Activated gamma-delta T cell treated with Interleukin-2 at 50 U/mL for 16 hours (primary cell): ENCODE measurements at places on chromosomes 12 and 14.
A peak's percentile ranks its signal among the peaks of the same experiment; 100 is the strongest.

DNA sequence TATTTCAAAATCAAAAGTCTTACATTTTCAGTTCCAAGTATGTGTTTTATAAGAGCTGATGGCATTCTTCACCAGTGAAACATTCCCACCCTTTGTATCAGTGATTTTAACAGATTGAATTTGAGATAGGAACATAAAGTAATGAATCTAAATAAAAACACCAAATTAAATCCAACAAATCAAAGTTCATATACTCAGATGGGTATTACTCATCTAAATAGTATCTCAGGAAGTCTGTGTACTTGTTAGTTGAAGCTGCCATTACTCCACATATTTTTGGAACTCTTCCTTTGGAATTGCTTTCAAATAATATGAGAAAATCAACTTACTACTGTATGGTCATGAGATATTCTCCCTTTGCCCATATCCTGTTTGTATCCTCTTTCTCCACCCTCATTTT, 89.1 kb downstream of the MIA2 start:
- DNase-seq, result no peak

DNA sequence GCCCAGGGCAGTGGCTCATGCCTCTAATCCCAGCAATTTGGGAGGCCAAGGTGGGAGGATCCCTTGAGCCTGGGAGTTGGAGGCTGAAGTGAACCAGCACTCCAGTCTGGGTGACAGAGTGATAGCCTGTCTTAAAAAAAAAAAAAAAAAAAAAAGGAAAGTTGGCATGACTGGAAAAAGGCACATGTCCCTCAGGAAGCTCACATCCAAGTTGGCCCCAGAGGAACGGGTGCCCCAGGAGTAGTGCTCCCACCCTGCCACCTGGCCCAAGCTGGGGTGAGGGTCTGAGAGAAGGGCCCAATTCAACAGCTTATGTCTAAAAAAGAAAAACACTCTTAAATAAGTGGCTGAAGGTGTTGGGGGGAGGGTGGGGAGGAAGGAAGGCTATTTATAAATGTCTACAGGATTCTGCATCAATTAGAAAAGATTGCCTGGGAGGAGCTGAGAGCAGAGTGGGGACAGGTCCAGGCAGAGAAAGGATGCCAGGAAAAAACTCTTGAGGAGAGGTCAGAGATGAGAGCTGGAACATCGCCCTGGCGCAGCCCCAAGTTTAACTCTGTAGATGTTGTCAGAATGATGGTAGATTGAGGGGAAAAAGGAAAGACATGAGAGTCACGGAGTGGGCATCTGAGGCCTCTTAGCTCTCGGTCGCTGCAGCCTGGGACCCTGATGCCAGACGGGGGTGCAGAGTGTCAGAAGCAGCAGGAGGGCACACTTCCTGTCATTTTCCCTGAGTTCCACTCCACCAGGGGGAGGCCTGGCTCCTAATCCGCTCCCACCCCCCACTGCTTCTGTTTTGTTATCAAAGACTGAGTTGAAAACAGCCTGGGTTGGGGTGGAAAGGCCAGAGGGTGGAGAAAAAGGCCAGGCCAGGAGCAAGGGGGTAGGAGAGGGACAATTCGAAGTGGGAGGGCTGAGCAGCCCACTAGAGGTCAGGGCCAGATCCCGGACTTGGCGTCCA, 7.3 kb downstream of the SPRYD3 start:
- DNase-seq, result no peak

DNA sequence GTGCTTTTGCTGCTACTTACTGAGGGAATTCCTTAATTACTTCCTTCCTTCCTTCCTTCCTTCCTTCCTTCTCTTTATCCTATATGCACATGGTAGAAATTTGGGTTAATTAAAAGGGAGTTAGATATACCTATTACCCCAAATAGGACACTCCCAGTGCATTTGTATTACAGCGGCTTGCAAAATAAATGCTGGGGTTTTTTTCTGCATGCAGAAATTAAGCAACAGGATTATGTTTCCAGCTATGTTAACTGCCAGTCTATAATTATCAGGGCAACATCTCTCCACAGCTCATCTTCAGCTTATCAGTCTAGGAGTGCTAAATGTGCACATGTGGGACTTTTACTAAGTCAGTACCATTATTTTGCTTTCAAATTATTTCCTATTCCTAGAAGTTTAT, 132.9 kb upstream of the SLC35F4 start:
- DNase-seq, result no peak

- DNase-seq, result no peak
Measured at GRCh38 chr12:67524861-67525616, 123.5 kb upstream of the DYRK2 start.

DNA sequence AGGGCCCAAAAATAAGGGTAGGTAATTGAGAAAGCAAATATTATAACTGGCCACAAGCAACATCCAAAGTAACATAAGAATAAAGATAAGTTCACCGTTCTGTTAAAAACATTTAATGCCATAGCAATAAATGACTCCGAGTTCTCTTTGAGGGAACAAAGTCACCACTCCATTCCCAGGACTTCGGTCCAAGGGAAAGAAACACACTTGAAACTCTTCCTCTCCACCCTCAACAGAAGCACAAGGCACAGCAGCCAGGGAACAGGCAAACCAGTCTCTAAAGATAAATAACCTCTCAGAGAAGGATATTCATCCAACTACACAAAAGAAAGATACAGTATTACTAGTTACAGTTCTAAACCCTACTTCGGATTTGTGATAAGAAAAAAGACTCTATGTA, 2.5 kb downstream of the SETD3 start:
- DNase-seq, result no peak

GRCh38 chr14:71365361-71365760, 458.1 kb downstream of the PCNX1 start:
- DNase-seq, result no peak

- no peak for DNase-seq
Measured at GRCh38 chr14:82080370-82080769, 546.7 kb upstream of the SEL1L start.

GRCh38 chr12:128980623-128981022, 127.3 kb downstream of the GLT1D1 start:
- DNase-seq, result no peak

GRCh38 chr12:49540229-49541139, 1.7 kb downstream of the KCNH3 start:
- DNase-seq, result no peak

GRCh38 chr12:108730365-108731104, 783 bp downstream of the CORO1C start:
- peak; percentile 22 for DNase-seq

DNA sequence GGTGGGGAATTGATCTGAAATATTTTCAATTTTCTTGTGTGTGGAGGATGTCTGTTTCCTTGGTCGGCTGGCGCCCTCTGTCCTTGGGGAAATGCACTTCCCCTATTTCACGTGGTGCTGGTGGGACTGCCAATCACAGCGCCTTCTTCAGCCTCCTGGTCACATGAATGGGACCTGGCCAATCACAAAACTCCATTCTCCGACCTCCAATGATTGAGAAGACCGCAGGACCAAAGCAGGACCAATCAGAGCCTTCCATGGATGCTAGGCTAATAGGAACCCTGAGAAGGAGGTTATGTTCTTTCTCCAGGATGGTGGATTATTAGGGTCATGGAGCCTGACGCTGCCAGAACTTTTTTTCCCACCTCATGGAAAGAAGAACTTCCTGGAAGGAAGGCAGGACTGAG, 188.7 kb downstream of the TTC8 start:
- DNase-seq, result no peak

DNA sequence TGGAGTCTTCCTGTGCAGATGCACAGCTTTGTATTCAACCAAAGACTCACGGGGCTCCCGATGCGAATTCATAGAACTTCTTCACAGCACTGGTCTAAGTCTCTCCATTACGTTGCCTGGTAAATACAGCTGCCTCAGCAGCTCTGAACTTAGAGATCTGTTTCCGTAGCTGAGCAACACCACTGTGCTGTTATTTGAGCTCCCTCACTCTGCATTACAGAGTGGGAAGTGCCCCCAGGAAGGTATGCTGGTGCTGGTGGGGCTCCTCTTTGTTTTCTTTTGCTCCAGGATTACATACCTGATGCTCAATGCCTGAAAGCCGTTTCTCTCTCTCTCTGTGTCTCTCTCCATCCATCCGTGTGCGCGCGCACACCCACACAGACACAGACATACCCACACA, 227.5 kb upstream of the RMST start:
- DNase-seq, result no peak

- no peak for DNase-seq
Measured at GRCh38 chr12:83793616-83794015, 1106.9 kb downstream of the TMTC2 start.

- DNase-seq, result no peak
Measured at GRCh38 chr12:92384571-92384970, 238.9 kb upstream of the BTG1 start.

- no peak for DNase-seq
Measured at GRCh38 chr12:52083638-52083996, 4.1 kb downstream of the SMIM41 start.

DNA sequence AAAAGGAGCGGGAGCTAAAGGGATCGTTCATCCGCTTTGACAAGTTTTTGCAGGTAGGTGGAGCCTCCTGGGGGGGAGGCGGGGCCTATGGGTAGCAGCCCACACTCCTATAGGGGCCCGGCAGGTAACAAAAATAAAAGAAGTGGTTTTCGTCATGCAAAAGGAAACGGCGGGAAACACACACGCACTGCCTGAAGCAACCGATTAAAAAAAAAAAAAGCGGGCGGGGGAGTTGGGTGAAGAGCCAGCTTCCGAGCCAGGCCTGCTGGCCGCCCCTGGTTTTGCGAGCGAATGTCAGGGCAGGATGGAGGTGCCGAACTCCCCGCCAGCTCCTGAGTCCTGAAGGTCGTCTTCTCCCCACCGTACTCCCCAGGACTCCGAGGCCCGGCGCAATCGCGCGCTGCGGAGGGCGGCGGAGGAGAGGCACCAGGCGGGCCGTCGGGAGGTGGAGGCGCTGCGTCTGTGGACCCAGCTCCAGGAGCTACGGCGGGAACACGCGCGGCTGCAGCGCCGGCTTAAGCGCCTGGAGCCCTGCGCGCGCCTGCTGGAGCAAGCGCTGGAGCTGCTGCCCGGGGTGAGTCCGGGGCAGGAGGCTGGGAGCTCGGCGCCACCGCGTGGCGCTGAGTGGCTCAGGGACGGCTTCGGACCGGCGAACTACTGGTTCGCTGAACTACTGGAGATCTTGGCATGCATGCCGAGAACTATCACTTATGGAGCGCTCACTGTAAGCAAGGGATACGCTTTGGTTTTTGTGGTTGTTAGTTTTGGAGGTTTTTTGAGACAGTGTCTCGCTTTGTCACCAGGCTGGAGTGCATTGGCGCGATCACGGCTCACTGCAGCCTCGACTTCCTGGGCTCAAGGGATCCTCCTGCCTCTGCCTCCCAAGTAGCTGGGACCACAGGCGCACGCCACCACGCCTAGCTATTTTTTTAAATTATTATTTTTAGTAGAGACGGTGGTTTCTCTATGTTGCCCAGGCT, 3.6 kb downstream of the CFAP73 start:
- DNase-seq, result peak; percentile 43

GRCh38 chr14:95776798-95777534, 63.0 kb upstream of the TCL1A start:
- no peak for DNase-seq

- no peak for DNase-seq
Measured at GRCh38 chr14:88243946-88244345, 79.1 kb downstream of the KCNK10 start.

DNA sequence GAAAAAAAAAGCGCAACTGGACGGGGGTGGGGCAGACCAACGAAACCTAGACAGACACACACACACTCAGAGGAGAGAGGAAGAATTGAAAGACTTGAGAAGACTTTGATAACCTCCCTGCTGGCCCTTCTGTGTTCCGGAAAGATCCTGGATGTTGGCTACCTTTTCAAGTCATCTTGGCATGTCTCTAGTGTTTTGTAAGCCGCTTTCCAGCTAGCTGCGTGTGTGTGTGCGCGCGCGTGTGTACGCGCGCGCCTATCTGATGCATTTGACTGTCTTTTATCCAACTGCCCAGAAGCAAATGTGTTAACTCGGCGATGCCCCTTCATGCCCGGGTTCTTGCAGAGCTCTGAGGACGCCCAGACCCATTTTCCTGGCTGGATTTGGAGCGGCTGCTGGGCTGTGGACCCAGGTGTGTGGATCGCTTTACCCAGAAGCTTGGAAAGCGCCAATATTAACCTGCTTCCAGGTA, 664 bp downstream of the LRFN5 start:
- no peak for DNase-seq

DNA sequence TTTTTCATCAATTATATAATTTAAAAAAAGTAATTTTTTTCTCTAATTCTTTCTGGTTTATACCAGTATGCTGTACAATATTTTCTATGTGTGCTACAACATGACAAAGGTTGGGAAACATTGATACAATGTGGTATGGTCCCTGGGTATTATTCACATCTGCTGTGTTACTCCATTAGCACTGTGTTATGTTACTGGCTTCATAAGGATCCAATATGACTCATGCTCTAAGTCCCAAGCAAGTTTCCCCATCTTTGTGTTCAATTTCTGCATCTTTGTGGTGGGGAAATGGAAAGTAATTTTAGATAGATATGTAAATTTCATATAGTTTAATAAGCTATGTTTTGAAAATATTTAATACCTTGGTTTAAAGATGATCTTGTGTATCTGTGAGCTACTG, 35.8 kb downstream of the FBXO33 start:
- DNase-seq, result no peak

- no peak for DNase-seq
Measured at GRCh38 chr12:124774054-124774461, 89.6 kb downstream of the SCARB1 start.

DNA sequence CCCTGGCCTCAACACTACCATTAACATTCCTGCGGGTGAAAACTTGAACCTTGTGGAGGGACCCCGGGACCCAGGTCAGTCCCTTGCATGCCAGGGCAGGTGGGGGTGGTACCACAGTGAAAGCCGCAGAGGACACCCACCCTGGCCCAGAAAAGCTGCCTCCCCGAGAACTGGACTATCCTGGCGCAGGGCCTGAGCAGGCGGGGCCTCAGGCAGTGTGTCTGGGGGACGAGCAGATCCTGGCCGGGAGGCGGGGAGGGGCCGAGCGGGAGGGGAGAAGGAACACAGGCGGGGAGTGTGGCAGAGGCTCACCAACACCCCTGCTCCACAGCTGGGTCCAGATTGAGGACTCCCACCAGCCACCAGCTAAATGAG, 10.0 kb downstream of the AHNAK2 start:
- DNase-seq, result no peak

- DNase-seq, result no peak
Measured at GRCh38 chr12:18422871-18423270, 161.6 kb downstream of the PIK3C2G start.

DNA sequence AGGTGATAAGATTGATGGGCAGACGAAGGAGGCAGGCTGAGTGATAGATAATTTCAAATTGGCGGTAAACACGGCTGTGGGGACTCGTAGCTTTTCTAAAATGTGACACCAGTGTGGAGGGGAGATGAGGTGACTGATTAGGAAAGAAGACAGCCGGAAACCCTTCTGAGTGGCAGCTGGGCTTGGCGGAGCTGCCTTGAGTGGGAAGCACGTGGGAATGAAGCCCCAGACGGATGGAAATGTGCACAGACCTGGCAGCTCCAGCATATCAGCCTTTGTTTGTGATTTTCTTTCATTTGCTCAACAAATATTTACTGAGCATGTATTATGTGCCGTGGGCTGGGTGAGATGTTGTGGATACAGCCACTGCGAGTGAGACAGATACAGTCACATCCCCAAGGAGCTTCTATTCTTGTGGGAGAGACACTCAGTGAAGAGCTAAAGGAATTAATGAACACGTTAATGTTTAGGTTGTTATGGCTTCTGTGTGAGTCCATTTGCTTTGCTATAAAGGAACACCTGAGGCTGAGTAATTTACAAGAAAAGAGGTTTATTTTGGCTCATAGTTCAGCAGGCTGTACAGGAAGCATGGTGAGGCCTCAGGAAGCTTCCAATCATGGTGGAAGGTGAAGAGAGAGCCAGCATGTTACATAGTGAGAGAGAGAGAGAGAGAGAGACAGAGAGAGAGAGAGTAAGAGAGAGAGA, 65.5 kb upstream of the LHX5 start:
- no peak for DNase-seq

- DNase-seq, result no peak
Measured at GRCh38 chr12:108602976-108603704, 5.3 kb upstream of the TMEM119 start.
